ENCODE measurements at places on chromosomes 12 and 14.
A peak's percentile ranks its signal among the peaks of the same experiment; 100 is the strongest.

- no peak for DNase-seq
Measured at GRCh38 chr14:58299401-58300330, 1.3 kb downstream of the ARID4A start.

DNA sequence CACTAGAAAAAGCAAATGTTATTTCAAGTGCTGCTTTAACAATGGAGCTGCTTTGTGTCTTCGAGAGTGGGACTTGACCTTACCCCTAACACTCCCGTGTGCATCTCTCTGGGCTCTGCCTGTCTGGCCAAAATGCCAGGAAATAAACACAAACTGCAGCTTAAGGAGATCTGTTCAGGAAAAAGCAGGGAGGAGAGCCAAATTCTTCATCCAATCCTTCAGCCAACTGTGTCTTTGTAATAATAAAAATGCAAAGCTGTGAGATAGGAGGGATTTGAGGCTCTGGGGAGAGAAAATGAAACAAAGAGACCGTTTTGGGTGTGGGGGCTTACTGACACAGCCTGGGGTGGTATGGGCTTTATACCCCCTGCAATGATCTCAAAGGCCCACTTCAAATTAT lies 85.8 kb upstream of the WSCD2 start:
- no peak for DNase-seq

GRCh38 chr12:26715232-26715631 lies 117.8 kb downstream of the ITPR2 start:
- no peak for DNase-seq

GRCh38 chr12:2323532-2324255 lies 270.9 kb downstream of the CACNA1C start:
- DNase-seq: no peak

- DNase-seq: no peak
Measured at GRCh38 chr12:119201789-119202543, 23.2 kb downstream of the HSPB8 start.

- no peak for DNase-seq
Measured at GRCh38 chr12:58087423-58088127, 146.2 kb downstream of the ATP23 start.

DNA sequence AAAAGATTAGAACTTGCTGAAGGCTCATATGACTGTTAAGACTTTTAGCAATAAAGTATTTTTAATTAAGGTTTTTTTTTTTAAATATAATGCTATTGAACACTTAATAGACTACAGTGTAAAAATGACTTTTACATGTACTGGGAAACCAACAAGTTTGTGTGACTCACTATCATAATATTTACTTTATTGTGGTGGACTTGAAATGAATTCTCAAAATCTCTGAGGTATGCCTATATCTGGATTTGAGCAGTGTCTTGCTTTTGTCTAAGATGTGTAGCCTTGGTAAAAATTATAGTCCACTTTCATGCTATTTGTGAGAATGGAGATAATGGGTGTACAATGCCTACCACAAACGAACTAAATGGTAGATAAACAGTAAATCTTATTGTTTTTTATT lies 33.9 kb upstream of the NAV3 start:
- DNase-seq: no peak

DNA sequence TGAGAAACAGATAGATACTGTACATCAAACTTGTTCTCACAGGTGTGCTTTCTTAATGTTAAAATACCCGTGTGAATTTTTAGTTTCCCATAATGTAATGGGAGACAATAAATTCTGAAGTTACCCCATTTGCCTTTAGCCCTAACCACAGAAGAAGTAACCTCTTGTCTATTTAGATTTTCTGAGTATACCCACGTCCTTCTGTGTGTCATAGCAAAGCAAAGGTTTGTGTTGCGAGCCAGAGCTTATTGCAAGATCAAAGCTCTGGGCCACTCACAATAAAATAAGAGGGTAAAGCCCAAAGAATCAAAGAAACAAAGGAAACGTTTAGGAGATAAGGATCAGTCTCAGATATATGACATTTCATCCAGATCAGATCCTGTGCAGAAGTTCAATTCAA lies 73.9 kb downstream of the BMP4 start:
- no peak for DNase-seq

DNA sequence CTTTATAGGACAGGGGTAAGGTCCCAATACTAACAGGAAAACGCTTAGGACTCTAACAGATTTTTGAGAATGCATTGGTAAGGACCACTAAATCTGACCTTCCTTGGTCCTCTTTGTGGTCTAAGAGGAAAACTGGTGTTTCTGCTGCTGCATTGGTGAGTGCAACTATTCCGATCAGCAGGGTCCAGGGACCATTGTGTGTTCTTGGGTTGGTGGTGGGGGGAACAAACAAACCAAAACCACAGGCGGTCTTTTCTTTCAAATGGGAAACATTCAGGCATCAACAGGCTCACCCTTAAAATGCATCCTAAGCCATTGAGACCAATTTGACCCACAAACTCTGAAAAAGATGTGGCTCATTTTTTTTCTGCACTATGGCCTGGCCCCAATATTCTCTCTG lies 20.7 kb downstream of the EPYC start:
- no peak for DNase-seq

GRCh38 chr12:52038447-52038846 lies 12.8 kb upstream of the NR4A1 start:
- DNase-seq: no peak

GRCh38 chr14:92122761-92123160 lies 992 bp downstream of the CPSF2 start:
- no peak for DNase-seq

DNA sequence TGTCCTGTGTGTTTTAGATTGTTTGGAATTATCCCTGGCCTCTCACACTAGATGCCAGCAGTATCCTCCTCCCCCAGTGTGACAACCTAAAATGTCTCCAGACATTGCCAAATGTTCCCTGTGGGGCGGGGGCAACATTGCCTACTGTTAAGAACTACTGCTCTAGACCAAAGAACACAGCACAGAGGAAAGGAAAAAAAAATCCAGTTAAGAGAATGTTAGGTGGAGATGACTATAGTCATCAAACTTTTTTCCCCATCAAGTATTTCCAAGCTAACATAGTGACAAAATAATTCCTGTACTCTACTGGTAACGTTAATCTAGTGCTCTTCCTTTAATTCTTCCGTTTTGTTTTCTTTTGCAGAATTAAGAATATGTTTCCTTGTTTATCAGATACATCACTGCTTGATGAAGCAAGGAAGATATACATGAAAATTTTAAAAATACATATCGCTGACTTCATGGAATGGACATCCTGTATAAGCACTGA lies 3.5 kb downstream of the CDKN1B start:
- no peak for DNase-seq

GRCh38 chr12:64691795-64692583 lies 67.2 kb downstream of the GNS start:
- no peak for DNase-seq

GRCh38 chr12:68163560-68164081 lies 4.1 kb upstream of the IFNG start:
- DNase-seq: no peak

- DNase-seq: no peak
Measured at GRCh38 chr14:80930836-80931389, 10.6 kb downstream of the CEP128 start.

GRCh38 chr12:110649341-110649847 lies 35.5 kb downstream of the TCTN1 start:
- peak; percentile 17 for DNase-seq

- no peak for DNase-seq
Measured at GRCh38 chr12:46518169-46518568, 145.6 kb upstream of the SLC38A2 start.

DNA sequence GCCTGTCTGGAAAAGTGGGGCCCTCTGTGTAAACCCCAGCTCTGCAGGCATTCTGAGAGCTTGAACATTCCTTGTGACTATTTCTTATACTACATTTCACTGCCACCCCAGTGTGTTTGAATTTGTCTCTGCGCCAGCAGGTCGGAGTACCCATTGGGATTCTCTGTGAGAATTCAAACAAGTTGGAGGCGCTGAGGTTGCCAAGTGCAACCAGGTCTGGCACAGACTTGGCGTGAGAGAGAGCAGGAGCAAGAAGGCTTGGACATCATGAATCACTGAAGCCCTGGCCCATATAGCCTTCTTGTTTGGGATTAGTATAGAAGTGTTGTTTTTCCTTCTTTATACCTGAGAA lies 33.0 kb upstream of the ATP2A2 start:
- DNase-seq: no peak

DNA sequence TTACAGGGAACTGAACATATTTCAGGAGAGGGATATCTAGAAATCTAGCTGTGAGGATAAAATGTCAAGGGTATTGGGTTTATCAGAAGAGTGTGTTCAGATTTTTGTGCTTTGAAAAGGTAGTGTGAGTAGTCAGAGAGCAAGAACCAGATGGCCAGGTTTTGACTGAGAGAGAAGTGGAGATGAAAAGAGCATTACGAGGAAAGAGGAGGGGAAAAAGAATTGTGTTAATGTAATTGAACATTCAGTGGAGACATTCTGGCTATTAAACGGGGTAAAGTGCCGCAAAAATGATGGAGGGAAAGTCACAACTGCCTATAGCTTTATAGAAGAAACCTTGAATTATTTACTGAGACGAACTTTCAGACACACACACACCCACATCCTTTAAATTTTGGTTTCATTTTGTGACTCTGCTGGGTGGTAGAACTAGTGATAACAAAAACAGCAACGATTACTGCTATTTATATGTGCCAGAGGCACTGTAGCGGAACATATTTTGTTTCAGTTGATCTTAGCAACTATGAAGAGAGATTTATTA lies 213.6 kb downstream of the ERC1 start:
- DNase-seq: no peak

DNA sequence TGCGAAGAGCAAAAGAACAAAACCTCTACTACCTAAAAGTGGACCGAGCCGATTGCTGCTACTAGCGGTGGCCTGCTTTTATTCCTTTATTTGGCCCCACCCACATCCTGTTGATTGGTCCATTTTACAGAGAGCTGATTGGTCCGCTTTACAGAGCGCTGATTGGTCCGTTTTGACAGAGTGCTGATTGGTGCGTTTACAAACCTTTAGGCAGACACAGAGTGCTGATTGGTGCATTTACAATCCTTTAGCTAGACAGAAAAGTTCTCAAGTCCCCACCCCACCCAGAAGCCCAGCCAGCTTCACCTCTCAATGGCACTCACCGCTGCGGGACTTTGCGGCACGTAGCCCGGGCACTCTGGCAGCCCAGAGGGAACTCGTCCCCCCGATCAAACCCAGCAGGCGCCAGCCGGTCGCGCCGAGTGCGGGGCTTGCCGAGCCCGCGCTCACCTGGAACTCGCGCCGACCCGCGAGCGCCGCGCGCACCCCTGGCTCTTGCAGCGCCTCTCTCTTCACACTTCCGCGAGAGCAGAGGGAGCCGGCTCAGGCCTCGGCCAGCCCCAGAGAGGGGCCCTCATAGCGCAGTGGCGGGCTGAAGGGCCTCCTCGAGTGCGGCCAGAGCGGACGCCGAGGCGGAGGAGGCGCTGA lies 8.7 kb upstream of the FGD4 start:
- DNase-seq: no peak

- peak; percentile 5 for DNase-seq
Measured at GRCh38 chr12:49283541-49284429, 11.2 kb upstream of the PRPH start.

DNA sequence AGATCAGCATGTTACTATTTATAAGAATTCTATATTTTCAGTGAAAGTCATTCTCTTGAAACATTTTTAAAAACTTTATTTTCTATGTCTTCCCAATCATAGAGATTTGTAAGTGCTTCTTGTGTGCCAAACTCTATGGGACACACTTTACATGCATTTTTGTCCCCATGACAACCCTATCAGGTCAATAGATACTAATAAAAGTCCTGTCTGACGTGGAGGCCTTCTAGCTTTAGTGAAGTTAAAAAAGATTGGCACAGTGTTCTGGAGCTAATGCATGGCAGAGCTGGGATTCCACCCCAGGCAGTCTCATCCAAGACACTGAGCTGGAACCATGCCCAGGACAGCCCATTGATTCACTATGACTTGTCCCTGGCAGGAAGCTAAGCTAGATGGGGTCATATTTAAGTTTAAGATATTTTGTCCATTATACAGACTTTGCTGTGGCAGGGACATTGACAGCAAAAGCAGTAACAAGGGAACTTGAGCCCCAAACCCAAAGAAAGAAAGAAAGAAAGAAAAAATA lies 28.1 kb downstream of the TTC6 start:
- no peak for DNase-seq

DNA sequence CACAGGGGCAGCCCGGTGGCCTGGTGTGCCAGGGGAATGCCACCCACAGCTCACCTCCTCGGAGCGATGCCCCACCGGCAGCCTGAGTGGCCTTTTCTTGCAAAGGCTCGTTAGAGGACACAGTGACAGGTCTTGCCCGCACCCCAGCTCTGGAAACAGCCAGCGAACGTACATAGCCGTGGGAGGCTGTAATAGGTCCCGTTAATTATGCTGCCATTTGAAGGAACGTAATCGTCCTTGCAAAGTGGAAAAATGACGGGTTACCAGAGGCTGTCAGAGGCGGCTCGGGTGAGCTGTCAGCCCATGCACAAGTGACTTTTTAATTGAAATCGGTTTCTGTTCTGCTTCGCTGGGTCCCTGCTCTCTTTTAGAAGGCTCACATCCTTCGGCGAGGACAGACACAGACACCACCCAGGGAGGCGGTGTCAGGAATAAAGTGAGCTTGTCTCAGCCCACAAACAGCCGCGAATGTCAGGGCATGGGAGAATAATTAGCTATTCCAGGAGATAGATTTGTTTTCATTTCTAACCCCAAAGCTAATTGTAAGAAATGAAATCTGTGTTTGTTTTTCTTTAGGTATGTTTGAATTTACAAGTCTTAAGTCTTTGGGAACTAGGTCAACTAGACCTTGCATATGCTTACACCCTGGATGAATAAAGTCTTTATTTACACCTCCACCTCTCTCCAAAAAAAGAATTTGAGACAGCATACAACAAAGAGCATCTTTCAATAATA lies 77.2 kb upstream of the RFLNA start:
- DNase-seq: peak; percentile 29

GRCh38 chr12:14567351-14568162 lies at the start of gene PLBD1:
Gene PLBD1 (minus strand): TSS chr12:14567883. CDS start chr12:14567696, 187 bp downstream.
- peak; percentile 30 for DNase-seq

GRCh38 chr14:90603841-90604240 lies 207.0 kb downstream of the CALM1 start:
- DNase-seq: no peak

- DNase-seq: no peak
Measured at GRCh38 chr14:56341766-56342493, 223.7 kb downstream of the PELI2 start.

All from dorsolateral prefrontal cortex (tissue), 122 donors.